ENCODE measurements at places on chromosomes 2 and 18. TPM values are rescaled to one million over a fixed set of nuclear protein-coding genes. Genes with fewer than 3 reads are reported as not detected.

Gene CLK1
- polyA plus RNA-seq = 431 TPM

Gene TNFRSF11A
- 2.8 TPM for polyA plus RNA-seq

Gene PTPRN
- 1.2 TPM for polyA plus RNA-seq

Gene GAD1
- polyA plus RNA-seq = 0.93 TPM

Gene ACSL3
- polyA plus RNA-seq = 64.4 TPM

Gene SFTPB
- 199 TPM for polyA plus RNA-seq

Gene CNTNAP5
- 0.01 TPM for polyA plus RNA-seq

Gene GRB14
- polyA plus RNA-seq = 77.4 TPM

Gene FKBP7
- 78.0 TPM for polyA plus RNA-seq

Gene C2orf66
- 0.28 TPM for polyA plus RNA-seq

Gene SNED1
- polyA plus RNA-seq = 60.3 TPM

Gene MARCHF7
- 181 TPM for polyA plus RNA-seq

Gene SOX11
- 39.7 TPM for polyA plus RNA-seq

Gene ALK
- polyA plus RNA-seq = 0.03 TPM

Gene PIEZO2
- polyA plus RNA-seq = 232 TPM

Gene MYCN
- 16.4 TPM for polyA plus RNA-seq

Gene FMNL2
- polyA plus RNA-seq = 51.4 TPM

Gene ERICH2
- polyA plus RNA-seq = 12.0 TPM
